Brain (organoid and tissue), 16 donors: ENCODE measurements at places on chromosomes 12 and 14.
A peak's percentile ranks its signal among the peaks of the same experiment; 100 is the strongest.

DNA sequence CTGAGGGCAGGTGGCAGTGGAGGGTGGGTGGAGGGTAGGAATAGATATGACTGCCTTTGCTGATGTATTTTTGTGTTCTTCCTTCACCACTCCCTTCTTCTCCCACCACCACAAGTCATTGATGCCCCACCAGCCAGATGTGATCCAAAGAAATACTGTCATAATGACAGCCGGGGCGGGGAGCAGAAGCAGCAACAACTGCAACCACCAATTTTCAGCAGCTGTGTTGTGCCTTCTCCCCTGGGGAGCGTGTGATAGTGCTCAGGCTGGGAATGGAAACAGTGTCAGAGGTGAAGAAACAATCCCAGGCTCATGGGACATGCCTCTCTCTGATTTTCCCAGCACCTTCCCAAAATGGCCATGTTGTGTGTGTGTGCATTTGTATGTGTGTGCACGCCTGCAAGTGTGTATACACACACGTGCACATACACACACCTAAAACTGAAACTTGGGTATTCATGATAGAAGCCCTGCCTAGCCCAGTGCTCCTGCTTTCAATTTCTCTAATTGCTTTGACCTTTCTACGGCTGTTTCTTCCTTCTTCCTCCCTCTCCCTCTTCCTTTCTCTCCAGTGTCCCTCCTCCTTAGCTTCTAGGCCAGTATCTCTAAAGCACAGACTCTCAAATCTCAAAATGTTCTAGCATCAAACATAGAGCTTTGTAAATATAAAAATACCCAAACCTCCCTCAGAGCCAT is 299.2 kb upstream of the FKBP4 start:
- no peak for DNase-seq

GRCh38 chr14:105420101-105420973 is 710 bp downstream of the MTA1 start:
- DNase-seq: no peak

- peak; percentile 2 for DNase-seq
These were observed 399 bp downstream of the NCAPD2 start for GRCh38 chr12:6494258-6494743.

- DNase-seq: no peak
These were observed 95.1 kb downstream of the DICER1 start for GRCh38 chr14:95062220-95062619.

GRCh38 chr12:12399776-12400305 is 43.0 kb downstream of the BORCS5 start:
- DNase-seq: no peak

DNA sequence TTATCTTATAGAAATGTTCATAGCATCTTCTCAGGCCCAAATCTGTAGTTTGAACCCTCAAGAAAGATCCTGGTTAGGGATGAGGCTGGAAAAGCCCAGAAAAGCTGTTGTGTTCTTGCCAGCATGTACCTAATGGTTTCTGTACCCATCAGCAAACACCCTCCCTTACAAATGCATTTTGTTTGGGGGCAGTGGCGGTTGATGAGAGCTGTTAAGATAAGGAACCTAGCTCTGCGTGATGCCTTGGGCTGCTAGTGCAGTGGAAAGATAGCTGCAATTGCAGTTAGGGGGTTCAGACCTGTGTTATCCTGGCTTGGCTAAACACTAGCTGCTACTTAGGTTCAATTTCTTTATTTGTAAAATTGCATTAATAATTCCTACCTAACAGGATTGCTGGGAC is 3.6 kb downstream of the TPH2 start:
- no peak for DNase-seq

DNA sequence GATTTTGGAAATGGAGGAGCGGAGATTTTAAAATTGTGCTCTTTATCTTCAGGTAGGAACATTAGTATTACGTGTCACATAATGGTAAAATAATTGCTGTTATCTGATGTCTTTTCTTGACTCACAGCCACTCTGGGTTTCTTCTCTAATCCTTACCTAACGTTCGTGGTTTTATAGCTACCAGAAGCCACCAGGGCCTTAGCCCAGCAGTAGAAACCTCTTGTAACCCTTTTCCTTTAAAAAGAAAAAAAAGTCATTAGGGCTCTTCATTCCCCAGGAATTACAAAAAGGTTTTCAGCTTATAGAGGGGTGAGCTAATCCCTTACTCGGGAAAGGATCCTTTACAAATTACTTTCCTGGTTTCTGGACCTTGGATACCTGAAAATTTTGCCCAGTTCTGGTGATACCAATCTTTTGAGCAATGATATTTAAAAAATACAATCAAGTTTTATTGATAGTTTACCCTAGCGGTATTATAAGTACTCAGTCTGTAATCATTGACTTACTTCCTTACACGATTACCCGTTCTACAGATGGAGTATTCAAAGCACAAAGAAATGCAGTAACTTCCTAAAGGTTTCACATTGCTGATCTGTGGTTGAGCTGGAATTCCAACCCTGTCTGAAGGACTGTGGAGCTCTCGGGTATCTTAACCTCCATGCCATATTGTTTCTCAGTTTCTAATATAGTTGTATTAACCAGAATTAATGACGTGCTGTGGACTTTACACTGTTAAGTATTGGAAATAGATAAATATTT is 1.6 kb downstream of the GABARAPL1 start:
- no peak for DNase-seq

DNA sequence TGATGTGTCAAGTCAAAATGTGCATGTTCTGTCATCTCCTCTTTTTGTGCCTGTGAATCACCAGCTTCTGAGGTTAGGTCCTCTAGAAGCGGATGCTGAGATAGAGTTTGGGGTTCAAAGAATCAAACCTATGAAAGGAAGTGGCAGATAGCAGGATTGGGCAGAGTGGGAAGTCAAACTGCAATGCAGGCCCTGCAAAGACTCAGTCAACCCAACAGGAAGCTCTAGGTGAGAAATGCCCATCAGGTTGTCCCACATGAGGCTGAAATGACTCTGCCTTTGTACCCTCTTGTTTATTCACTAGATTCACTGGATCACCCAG is 4.5 kb upstream of the MIA2 start:
- DNase-seq: no peak

DNA sequence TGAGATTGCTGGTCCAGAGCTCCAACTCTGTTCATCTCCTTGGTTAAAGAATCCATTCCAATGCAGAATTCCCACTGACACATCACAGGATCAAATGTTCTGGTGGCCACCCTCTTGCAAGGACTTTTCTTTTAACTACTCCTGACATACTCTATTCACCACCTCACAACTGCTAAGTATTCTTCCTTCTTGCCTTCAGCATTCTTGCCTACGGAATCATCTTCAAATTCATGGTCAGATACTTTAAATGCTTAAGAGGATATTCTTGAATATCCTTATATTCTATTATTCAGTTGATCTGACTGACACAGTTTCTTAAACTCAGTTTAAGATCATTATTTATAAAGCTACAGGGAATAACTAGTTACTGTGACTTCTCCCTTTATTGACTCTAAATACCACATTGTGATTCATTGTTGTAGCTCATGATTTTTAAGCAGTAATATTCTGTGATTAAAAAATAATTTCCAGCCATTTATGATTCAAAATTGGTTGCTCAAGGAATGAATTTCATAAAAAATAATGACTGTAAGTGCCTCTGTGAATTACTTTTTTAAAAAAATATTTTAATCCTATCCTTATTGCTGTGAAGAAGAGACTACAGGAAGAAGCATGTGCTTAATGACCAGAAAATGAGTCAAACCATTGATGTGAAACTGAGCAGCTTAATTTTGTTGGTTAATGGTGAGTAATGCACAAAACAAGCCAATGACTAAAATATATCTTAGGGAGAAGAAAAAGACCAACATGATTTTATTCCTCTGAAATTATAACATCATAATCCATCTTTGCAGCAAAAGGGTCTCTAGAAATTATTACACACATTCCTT is 207.1 kb downstream of the PIK3C2G start:
- DNase-seq: no peak

DNA sequence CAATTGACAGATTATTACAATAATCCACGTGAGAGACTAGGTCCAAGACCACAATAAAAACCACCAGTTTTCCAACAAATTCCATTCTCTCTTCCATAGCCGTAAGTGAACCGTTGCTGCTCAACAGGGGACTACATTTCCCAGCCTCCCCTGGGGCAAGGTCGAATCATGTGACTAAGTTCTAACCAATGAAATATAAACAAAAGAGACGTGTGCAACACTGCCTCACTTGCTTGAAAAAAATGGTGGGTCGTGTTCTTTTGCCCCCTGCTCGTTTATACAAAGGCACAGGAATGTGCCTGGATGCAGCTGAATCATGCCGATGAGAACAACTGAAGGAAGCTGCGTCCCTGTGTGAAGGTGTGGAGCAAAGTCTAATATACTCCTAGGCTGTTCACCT is 51.1 kb downstream of the HSPB8 start:
- peak; percentile 84 for DNase-seq

- DNase-seq: no peak
These were observed 247.4 kb downstream of the EFCAB11 start for GRCh38 chr14:89707086-89707485.

GRCh38 chr12:57139796-57140649 is 7.4 kb downstream of the LRP1-AS start:
- no peak for DNase-seq

DNA sequence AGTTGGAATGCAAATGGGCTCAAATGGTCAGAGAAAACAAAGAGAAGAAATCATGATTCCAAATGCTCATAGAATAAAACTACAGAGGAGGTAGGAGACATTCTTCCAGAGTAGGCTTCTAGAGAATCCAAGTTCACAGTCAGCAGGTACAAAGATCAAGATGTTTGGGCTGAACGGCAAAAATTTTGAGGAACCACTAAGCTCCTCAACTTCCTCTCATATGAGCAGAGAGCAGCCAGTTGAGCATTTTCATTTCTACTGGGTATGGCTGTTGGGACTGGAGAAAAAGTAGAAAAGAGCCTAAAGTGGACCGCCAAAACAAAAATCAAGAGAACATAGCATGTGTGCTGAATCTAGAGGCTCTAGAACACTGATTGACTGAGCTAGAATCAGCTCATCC is 73.8 kb upstream of the ARID2 start:
- DNase-seq: no peak

DNA sequence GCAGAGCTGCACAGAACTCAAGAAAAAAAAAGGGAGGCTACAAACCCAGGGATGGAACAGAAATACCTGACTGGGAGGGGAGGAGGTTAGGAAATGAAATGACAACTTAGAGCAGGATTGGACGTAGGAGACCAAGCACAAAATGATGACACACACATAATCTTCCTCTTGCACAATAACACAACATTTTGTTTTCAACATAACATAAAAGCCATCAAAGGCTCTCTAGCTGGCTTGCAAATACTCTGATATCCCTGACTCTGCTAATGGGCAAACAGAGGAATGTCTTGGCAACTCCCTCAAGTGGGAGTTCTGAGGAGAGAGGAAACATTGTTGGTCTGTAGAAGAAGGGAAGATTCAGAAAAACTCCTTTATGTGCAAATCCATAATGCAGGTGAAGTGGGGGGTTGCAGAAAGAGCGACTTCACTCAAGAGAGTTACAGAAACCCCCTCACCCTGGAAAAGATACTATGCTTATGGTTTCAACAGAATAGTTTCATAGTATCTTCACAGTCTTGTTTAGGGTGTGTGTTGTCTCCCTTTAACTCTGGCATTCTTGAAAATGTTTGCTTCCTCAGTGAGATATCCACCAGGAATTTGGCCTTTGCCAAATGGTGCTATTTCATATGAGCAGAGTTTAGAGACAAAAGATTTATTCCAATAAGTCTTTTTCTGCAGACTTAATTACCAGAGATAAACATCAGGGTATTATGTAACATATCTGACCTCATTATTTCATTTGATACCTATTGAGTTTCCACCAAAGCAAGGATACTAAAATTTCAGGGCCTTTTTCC is 43.8 kb upstream of the LTBP2 start:
- DNase-seq: no peak

- no peak for DNase-seq
These were observed 63.4 kb downstream of the ANO2 start for GRCh38 chr12:5881666-5882065.

GRCh38 chr12:89497005-89497404 is 27.6 kb downstream of the GALNT4 start:
- DNase-seq: no peak

- peak; percentile 67 for DNase-seq
These were observed 67.8 kb downstream of the HMGA2 start for GRCh38 chr12:65891987-65892481.

DNA sequence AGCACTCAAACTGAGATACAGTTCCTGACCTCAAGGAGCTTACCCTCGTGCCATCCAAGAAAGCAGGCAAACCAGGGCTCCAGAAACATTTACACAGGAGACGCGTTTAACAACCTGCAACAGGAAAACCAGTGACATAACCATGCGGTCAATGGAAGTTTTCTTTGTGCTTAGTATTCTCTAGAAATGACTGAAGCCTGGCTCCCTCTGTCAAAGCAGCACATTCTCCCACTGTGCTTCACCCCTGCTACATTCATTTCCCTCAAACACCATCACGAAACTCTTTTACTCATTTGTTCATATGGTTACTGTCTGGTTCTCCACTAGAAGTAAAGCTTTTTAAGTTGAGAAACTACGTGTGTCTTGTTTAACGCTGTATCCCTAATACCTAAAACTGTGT is 161.3 kb upstream of the CCND2 start:
- no peak for DNase-seq

DNA sequence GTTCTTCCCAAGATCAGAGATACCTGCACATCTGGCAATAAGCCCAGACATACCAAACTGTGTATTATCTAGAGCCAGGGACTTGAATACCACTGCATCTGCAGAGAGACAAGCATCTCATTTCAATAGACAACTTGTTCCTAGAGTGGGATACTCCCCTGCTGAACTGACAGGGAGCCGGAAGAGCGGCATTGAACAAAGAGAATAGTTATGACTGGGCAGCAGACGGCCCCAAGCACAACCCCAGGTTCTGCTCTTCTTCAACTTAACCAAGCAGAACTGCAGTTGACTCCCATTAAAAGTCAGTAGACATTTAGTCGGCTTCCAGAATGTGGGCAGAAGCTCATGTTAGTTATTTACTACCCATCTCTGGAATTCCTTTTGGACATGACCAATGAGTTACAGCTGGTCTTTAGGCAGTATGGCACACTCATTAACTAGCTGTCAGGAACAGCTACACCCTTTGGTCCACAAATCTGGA is 112.9 kb downstream of the HMGA2 start:
- no peak for DNase-seq
